NCI-H1436 (cell line): ENCODE measurements at places on chromosomes 6 and 20.
A peak's percentile ranks its signal among the peaks of the same experiment; 100 is the strongest.

DNA sequence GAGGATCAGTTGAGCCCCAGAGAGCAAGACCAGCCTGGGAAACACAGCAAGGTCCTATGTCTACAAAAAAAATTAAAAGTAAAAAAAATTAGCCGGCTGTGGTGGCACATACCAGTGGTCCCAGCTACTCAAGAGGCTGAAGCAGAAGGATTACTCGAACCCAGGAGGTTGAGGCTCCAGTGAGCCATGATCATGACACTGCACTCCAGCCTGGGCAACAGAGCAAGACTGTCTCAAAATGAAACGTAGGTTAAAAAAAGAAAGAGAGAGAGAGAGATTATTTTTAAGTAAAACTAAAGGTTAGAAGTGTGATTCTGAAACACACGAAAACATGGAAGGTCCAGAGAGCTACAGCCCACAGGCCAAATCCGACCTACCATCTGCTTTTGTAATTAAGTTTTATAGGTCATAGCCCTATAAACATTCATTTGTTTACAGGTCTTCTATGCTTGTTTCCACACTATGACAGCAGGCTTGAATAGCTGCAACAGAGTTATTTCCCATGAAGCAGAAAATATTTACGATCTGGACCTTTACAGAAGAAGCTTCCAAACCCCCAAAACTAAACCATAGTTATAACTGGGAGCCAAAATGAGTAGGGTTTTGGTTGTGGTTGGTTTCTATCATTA is 279.7 kb downstream of the GMDS start:
- no peak for DNase-seq

DNA sequence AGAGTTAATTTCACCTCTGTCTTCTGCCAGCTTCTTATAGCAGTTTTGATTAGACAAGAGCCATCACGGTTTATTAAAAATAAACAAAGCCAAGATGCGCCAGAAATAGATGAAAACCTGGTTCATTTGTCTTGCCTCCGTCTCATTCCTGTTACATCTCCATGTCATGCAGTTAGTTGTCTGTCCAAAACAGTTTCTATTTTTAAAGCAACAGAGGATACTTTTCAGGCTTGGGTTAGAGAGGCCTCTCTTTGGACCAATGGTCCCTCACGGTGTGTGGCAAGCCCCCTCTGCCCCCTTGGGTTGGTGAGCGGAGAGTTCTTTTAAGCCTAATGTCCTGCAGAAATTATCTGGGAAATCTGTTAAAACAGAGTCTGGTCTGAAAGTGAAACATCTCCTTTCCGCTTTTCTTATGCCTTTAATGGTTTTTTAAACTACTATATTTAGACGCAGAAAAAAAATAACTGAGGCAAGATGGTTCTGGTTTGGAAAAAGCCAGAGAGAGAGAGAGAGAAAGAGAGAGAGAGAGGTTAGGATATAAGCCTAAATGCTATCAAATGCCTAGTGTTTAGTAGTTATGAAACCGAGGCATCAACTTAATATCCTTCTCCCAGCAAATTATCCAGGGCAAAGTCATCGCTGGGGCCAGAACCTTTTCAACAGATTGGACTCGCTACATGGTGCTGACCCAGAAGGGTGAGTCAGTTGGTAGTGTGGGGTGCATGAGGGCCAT is 64.5 kb downstream of the ZDHHC14 start:
- no peak for DNase-seq

DNA sequence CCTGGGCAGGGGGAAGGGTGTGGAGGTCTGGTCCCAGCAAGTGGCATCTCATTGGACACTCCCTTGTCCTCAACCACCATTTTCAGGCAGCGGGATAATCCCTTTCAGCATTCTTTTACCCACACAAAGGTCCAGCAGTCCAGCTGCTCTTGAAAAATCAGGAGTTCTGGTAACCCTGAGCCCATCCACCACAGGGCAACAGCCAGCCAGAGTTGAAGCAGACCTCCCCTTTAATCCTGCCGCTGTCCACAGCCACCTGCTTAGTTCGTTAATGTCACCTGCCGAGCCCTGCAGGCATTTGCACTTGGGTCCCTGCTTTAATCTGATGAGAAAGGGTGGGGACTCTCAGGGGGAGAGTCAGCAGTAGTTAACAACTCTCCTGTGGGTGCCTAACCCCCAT is 11.1 kb downstream of the TMEM74B start:
- DNase-seq = no peak

- no peak for DNase-seq
Measured at GRCh38 chr6:90459225-90459758, 127.6 kb downstream of the MAP3K7 start.

DNA sequence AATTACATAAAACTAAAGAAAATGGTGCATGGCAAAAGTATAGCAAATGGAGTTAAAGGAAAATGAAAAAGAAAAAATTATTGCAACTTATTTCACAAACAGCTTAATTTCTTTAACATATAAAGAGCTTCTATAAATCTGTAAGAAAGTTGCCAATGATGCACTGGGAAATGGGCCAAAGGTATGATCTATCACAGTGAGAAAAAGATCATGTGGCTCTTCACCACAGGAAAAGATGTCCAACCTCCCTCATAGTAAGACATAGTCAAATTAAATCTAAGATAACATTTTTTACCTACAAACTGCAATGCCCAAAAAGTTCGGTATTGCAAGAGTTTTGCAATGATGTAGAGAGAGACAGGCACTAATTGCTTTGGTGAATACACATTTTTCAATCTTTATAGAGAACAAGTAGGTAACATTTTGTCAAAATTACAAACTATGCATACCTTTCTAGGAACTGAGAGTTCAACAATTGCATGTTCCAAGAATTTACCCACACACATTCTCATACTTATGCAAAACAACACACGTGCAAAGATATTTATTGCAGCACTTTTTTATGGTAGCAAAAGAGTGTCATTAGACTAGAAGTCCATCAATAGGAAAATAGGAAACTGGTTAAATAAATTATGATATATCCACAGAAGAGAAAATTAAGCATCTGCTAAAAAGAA is 372.6 kb downstream of the QKI start:
- DNase-seq = no peak

DNA sequence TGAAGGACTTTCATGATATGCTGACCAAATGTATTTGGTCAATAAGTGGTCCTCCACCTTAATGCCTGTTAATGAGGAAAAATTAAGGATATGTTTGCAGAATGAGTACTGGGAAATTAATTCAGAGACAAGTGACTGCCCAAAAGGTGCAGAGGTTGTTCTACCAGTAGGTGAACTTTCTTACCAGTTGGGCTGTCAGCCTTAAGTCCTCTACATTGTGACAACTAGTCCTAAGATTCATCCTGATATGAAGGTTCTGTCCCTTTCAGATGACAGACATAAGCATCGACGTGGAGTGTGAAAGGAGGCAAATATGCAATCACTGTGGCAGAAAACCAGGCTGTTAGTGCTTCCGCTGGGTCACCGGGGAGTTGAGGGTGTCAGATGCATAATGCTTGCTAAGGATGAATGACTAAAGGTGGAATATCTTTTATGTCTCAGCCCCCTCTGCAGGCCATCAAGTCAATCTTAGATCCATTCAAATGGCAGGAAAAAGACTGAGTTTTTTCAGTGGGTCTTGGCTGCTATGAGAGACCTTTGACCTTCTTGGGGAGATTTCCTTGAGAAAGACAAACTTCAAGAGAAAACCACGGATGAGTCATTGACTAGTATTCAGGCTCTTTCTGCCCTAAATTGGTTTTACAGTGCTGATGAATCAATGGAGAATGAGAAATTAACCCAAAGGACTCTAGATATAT is 226.0 kb downstream of the TPBG start:
- peak; percentile 58 for DNase-seq

GRCh38 chr6:45786355-45786781 is 229.3 kb downstream of the CLIC5 start:
- DNase-seq = no peak

- DNase-seq = no peak
Measured at GRCh38 chr6:155402656-155403304, 52.9 kb downstream of the NOX3 start.

- no peak for DNase-seq
Measured at GRCh38 chr6:100078509-100078908, 84.5 kb upstream of the MCHR2 start.

GRCh38 chr6:146408583-146408982 is 135.1 kb upstream of the RAB32 start:
- DNase-seq = no peak

DNA sequence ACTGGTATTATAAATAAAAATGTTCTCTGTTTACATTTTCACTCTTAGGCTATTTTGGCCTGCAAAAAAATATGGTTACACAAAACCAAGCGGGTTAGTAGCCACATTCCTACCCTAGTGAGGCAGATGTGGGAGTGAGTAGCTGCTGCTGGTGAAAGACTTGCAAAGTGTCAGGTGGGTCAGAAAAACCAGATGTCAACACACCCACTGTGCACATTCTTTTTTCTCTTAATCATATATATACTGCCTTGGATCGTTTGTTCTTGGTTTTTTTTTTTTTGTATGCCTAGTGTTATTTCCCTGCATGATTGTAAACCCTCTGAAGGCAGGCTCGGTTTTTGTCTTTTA is 68.0 kb upstream of the TFB1M start:
- no peak for DNase-seq

DNA sequence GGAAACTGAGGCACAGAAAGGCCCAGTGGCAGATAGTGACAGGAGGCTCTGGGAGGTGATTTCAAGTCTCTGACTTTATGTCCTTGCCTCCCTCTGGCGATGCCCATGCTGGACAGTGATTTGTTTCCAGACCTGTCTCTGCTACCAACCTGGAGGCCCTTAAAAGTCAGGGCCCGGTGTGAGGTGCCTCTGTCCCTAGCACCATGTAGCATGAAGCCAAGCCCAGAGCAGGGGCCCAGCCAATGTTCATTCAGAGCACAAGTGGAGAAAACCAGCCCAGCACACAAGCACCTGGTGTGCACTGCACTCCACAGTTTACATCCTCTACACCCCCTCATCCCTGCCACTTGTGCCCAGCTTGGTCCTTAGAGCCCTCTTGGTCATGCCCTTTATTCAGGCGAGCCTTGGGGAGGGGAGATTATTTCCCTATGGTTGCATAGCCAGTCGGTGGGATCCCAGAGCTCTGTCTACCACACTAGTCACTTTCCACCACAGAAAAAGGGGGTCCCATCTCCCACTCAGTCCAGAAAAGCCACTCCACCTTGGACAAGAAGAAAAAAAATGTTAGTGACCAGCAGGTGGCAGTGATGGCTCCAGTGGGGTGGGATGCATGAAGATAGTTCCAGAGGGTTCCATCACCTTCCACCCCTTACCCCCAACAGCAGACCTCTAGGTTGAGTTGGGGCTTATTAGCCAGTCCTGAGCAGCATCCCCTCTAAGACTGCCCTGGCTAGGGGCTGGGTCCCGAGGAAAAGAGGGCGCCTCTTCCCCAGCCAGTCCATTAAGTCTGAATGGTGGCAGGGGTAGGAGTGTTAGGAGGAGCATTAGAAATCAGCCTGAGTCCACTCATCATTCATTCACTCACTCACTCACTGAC is 30.9 kb downstream of the KIAA1755 start:
- DNase-seq = peak; percentile 0

- no peak for DNase-seq
Measured at GRCh38 chr6:11279284-11279689, 46.8 kb upstream of the NEDD9 start.

DNA sequence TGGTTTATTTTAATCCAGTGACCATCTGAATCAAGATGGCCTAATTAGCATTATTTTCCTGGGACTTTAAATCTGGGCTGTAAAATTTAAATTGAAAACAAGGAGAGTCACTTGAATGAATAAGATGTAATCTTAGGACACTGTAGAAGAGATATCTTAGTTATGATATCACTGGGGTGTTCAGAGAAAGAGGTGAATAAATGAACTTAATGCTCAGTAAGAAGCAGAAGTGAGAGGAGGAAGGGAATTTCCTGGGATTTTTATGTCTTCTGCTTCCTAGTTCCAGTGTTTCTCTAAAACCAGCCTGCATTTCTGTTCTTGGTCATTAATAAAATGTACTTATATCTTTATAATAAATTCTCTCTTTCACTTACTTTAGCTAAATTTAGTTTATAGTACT is 136.8 kb upstream of the PTPRK start:
- no peak for DNase-seq

GRCh38 chr6:57173886-57174510 is 1.9 kb downstream of the BAG2 start:
- DNase-seq = no peak
